Lower lobe of right lung (tissue), 2 donors: ENCODE measurements at places on chromosomes 1 and 21. TPM values are rescaled to one million over a fixed set of nuclear protein-coding genes. Genes with fewer than 3 reads are reported as not detected.

GFI1 gene
- 3.3 TPM for total RNA-seq

UROD gene
- 60.4 TPM for total RNA-seq

NEGR1 gene
- total RNA-seq = 18.1 TPM

RSPH1 gene
- 18.1 TPM for total RNA-seq

RHOC gene
- 126 TPM for total RNA-seq

VWA5B1 gene
- total RNA-seq = 0.30 TPM

SEMA4A gene
- 28.9 TPM for total RNA-seq

AZIN2 gene
- total RNA-seq = 2.4 TPM

CBR3 gene
- total RNA-seq = 4.3 TPM

ZBTB40 gene
- total RNA-seq = 25.3 TPM

TMEM269 gene
- total RNA-seq = not detected

WNT4 gene
- total RNA-seq = 3.8 TPM

DENND4B gene
- total RNA-seq = 95.4 TPM

IL23R gene
- total RNA-seq = 0.18 TPM

AGTRAP gene
- 64.5 TPM for total RNA-seq

GBP7 gene
- total RNA-seq = not detected

HTR6 gene
- total RNA-seq = not detected

CHIA gene
- 10.9 TPM for total RNA-seq

NUDC gene
- 56.7 TPM for total RNA-seq

FCMR gene
- total RNA-seq = 6.8 TPM

ARMH1 gene
- 14.5 TPM for total RNA-seq

DIP2A gene
- total RNA-seq = 41.0 TPM

SPAG17 gene
- 9.9 TPM for total RNA-seq

TNFSF18 gene
- 0.24 TPM for total RNA-seq

KIF17 gene
- total RNA-seq = 8.4 TPM

FCGR1A gene
- total RNA-seq = 65.3 TPM

KRTAP10-11 gene
- total RNA-seq = not detected

RGS2 gene
- 63.8 TPM for total RNA-seq

NTNG1 gene
- 9.6 TPM for total RNA-seq

BMP8A gene
- total RNA-seq = not detected

TMPRSS3 gene
- total RNA-seq = 3.8 TPM

C21orf58 gene
- total RNA-seq = 9.5 TPM

BTBD19 gene
- 8.7 TPM for total RNA-seq

MEF2D gene
- 51.0 TPM for total RNA-seq

ANKRD45 gene
- total RNA-seq = 4.2 TPM

DNTTIP2 gene
- total RNA-seq = 46.8 TPM
